ENCODE measurements at places on chromosomes 12 and 14.

GRCh38 chr12:2291182-2291832, 238.5 kb downstream of the CACNA1C start:
- DNase-seq: peak; percentile 17

DNA sequence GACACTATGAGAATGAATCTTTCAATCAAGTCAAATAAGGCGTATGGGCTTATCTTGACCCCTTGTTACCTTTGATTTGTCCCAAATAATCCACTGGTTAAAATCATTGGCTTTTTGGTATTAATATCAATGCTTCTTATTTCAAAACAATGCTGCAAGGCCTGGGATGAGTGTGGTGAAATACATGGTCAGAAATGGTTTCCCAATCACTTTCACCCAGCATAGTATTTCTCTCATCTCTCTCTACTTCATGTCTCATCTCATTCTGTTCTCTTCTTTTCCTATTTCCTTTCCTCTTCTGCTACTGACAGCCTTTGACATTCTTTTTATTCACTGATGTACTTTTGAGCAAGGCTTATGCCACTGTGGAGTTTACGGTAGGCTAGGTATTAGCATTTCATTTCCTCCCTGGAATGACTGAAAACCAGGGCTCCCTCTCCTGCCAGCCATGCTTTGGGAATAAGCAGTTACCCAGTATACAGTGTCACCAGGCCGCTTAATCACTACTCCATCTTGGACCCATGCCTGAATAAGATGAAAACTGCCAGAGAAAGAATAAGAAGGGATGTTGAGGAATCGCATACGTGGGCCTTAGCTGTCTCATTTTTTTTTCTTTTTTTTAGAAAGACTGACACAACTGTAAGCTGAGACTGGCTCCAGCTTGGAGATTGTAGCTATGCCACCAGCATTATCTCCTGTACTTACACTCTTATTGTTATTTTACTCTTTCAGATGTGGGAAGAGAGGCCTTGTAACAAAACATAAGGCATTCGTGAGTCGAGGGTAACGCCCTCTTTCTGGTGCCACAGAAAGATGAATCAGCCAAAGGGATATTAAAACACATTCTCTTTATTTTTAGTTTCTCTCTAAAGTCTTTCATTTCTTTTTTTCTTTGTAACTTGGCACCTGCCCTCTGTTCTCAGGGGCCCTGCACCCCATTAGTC, 53.5 kb downstream of the IGF1 start:
- DNase-seq: no peak

GRCh38 chr12:83067981-83068380, 381.3 kb downstream of the TMTC2 start:
- DNase-seq: no peak

- no peak for DNase-seq
Measured at GRCh38 chr14:88882236-88882635, 57.8 kb downstream of the TTC8 start.

DNA sequence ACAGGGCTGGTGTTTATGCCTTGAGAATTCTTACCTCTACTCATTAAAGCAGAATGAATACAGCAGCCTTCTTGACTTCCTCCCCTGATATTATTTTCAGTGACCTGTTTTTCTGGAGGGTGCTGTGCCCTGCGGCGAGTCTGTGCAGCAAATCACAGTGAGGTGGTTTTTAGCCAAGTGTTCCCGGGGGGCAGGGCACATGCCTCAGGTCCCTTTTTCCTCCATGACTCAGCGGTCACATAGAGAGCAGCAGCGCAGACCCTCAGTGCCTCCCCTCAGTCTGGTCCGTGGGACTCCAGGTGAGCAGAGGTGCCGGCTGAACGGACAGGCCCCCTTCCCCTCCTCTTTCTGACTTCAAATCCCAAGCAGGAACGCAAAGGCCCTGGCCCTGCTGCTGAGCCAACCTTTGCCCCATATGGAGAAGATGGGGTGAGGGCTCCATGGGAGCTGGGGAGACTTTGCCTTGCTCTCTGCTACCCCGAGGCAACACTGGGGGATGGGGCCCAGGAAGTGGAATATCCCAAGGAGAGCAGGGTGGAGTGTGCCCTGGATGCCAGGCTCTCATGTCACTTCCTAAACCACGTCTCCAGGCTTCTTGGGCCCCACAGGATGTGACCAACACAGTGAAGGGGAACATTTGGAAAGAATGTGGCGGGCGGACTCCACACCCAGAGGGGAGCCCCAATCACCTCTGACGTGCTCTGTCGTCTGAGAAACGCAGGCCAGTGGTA, 90.0 kb downstream of the DHRS2 start:
- no peak for DNase-seq

DNA sequence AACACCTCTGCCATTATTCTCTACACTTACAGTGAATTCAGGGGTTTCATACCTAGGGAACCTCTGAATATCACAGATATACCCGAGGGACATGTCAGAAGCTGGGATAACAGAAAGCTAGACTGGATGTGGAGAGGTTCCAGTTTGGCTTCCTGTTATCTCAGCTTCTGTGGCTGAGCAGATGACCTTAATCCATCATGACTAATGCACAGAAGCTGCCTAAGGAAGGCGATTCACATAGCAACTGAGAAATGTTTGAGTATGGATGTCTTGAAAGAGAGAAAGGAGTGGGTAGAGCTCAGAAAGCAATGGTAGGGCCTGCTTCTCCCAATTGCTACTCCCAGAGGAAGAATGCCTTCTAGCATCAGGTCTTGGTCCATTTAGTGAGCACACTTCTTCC, 187.6 kb downstream of the RMST start:
- DNase-seq: no peak

DNA sequence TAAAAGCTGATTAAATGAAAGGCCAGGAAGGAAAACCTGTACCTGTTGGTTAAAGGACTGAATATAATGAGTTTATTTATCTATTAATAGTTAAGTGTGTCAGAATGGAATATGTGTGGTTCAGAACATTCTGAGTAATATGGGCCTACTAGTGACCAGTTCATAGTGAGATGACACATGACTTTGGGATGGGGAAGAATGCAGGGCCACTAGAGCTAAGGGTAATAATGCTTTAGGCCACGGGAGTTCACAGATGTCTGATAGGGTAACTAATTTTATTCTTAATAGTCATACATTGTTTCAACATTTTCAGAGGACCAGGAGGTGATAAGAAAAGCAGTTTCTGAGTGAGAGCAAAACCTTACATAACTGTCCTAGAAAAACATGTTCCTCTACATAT, 247.8 kb upstream of the OR4E1 start:
- DNase-seq: no peak

DNA sequence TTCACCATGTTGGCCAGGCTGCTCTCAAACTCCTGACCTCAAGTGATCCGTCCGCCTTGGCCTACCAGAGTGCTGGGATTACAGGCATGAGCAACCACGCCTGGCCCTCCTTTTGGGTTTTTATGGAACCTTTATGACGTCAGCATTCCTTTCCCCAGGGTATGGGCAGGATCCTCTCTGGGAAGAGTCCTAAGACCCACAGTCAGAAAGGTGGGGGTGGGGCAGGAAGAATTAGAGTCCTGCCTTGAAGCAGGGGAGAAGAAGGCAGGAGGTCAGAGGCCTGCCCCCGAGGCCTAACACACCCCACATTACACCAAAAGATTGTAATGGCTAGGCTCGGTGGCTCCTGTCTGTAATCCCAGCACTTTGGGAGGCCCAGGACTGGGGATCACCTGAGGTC, 30.8 kb upstream of the CDK17 start:
- DNase-seq: no peak

DNA sequence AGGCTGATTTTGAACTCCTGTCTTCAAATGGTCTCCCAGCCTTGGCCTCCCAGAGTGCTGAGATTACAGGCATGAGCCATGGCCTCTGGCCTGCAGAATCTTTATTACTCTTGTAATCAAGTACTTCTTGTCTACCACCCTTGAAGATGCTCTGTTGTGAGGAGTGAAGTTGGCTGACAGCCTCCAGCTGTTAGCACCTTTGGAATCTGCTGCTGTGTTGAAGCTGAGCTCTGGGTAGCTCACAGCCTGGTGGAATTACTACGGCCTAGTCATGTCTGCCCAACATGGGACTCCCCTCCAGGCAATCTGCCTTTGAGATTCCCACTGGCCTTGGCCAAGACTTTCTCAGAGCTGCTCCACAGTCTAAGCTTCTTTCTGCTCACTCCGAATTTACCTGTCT, 5.8 kb upstream of the C12orf75 start:
- DNase-seq: no peak

DNA sequence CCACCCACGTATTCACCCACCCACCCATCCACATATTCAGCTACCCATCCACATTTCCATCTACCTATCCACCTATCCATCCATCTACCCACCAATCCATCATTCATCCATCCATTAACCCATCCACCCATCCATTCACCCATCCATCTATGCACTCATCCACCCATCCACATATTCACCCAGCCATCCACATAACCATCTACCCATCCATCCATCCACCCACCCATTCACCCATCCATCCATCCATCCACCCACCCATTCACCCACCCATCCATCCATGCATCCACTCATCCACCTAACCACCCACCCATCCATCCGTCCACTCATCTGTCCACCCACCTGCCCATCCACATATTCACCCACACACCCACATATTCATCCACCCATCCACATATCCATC, 70.5 kb downstream of the LGMN start:
- DNase-seq: no peak

DNA sequence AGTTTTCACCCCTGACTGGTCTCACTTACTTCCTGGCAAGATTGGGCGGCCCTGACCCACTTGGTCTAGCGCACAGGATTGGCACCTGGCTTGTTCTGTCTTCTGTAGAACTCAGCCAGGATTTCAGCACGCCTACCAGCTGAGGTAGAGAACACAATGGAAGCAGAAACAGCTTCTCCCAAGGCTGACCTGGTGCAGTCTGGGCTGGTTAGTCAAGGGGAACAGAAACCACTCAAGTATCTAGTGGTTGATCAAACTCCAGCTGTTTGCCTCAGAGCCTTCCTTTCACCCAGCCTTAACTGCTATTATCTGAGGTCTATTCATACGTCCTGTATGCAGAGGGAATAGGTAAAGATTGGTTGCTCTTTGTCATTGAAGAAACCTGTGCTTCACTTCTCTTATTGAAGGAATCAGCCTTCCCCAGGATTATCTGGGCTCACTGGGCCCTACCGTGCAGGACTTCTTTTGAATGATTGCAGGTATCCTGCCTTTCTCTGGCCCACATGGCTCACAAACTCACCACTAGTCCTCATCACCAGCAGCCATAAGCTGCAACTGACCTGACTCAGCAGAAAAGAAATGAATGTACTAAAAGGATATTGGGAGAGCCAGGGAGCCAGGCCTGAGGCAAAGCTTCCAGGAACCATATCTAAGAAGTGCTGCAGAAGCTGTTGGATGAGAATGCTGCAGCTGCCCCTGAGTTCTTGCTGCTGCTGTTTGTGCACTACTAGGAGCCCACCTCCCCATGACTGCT, 2.5 kb upstream of the PLEKHD1 start:
- DNase-seq: no peak

DNA sequence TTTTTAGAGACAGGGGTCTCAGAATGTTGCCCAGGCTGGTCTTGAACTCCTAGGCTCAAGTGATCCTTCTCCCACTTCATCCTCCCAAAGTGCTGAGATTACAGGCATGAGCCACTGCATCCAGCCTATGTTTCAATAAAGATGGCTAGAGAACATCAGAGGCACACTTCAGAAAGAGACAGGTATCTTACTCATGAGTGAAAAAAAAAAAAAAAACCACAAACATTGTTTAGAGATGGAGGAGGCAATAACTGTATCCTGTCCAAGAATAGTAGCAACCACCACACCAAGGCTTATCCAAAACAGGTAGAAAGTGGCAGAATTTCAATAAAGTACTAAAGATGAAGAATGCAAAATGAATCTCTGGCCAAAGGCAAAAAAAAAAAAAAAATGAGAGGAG, 30.3 kb downstream of the EEA1 start:
- no peak for DNase-seq

GRCh38 chr14:98174041-98174440, 1098.0 kb downstream of the BCL11B start:
- no peak for DNase-seq

GRCh38 chr14:105187116-105187515, 6.0 kb upstream of the NUDT14 start:
- DNase-seq: no peak

DNA sequence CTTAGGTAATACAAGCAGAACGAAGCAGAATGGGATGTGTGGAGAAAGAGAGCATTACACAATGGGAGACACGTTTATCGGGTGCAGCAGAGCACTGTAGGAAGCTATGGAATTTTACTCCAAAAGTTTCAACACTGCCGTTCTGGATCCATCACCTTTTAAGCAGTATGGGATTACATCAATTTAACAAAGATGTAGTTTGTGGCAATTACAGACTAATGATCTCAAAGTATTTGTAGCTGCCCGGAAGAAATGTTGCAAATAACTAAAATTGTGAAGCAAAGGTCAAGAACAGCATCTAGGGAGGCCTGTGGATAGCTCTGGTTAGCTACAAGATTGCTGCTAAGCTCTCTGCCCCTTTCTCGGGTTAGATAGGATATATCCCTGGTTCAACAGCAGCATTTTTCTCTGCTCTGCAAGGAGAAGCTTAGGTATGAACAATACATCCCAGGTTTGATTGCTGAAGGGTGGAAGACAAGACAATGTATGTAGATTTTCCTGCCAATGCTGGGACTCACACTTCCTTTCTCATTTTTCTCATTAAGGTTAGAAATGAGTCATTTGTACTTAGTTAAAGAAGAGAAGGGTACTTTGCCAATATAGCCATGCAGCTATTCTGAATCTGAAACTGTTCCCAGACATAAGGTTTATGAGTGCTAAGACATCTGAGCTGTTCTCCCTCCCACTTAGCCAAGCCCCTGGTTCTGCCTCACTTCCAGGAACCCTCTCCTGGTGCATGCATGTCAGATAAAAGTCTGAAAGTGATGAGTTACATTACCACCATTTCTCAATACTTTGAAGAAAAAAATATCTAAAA, 75.0 kb upstream of the HIF1A start:
- peak; percentile 32 for DNase-seq

DNA sequence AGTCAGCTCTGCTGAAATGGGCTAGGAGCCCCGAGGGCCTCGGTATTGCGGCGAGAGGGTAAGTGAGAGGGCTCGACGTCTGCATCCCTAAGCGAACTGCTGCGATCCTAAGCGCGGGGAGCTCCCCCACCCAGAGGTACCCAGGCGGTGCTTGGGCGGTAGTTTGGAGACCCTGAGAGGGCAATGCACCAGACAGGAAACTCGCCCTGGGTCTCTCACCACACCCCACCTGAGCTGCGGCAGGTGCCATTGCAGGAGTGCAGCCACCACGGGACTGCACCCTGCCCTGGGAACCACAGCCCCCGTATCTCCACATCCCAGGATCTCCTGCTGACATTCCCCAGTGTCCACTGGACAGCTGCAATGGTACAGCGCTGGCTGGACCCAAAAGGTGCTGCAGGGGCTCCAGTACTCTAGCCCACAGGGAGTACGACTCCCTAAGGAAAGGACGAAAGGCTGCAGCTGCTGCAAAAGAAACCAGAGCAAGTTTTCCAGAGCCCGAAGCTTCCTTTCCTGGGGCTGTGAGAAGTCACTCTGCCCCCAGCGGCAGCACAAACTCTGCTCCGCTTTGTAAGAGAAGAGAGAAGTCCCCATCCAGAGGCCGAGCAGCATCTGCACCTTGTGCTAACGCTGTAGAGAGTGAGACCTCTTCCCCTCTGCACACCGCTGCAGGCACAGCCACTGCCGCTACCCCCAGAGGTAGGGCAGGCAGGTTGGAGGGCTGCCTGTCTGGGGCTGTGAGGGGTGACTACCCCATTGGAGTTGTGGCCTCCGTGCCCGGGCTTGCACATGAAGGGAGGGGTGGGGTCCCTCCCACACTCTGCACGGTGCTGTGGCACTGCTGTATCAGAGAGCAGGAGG, 31.1 kb upstream of the MON2 start:
- peak; percentile 15 for DNase-seq

All from activated CD4-positive, alpha-beta T cell treated with anti-CD3 and anti-CD28 coated beads for 24 hours (primary cell).